ENCODE measurements at places on chromosomes 12 and 14.

- DNase-seq, result peak; percentile 90
Measured at GRCh38 chr14:31880935-31881334, 196.2 kb upstream of the ARHGAP5 start.

DNA sequence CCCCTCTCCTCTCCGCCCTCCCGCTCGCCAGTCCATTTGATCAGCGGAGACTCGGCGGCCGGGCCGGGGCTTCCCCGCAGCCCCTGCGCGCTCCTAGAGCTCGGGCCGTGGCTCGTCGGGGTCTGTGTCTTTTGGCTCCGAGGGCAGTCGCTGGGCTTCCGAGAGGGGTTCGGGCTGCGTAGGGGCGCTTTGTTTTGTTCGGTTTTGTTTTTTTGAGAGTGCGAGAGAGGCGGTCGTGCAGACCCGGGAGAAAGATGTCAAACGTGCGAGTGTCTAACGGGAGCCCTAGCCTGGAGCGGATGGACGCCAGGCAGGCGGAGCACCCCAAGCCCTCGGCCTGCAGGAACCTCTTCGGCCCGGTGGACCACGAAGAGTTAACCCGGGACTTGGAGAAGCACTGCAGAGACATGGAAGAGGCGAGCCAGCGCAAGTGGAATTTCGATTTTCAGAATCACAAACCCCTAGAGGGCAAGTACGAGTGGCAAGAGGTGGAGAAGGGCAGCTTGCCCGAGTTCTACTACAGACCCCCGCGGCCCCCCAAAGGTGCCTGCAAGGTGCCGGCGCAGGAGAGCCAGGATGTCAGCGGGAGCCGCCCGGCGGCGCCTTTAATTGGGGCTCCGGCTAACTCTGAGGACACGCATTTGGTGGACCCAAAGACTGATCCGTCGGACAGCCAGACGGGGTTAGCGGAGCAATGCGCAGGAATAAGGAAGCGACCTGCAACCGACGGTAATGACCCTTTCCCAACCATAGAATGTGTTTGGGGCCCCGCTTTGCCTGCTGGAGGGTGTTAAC lies 615 bp downstream of the CDKN1B start:
- DNase-seq, result peak; percentile 55

GRCh38 chr14:69204753-69205152 lies 13.5 kb downstream of the EXD2 start:
- no peak for DNase-seq

DNA sequence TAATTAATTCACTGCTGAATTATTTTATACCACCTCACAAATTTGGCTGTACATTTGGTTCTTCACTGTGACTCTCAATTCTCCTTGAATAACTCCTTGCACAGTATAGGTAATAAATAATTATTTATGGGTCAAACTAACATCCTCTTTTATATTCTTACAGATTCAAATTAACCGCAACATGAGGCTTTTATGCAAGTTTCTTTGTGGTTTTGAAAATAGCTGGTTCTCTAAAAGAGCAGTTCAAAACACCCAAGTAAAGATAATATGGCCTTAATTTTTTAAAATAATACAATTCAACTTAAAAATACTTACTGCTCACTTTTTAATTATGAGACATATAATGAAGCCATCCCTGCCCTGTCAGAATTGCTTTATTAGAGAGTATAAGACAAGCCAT lies 12.9 kb upstream of the TRIM9 start:
- no peak for DNase-seq

GRCh38 chr12:77578466-77579220 lies 252.1 kb upstream of the NAV3 start:
- DNase-seq, result peak; percentile 32

- no peak for DNase-seq
Measured at GRCh38 chr12:96020314-96021003, 14.9 kb downstream of the LTA4H start.
